ENCODE measurements at places on chromosomes 7 and 10.

- no peak for DNase-seq
Measured at GRCh38 chr7:133047321-133047720, 34.6 kb downstream of the CHCHD3 start.

- DNase-seq, result no peak
Measured at GRCh38 chr10:122258136-122259074, 12.7 kb upstream of the BTBD16 start.

- DNase-seq, result no peak
Measured at GRCh38 chr10:109062371-109062770, 860.9 kb downstream of the XPNPEP1 start.

DNA sequence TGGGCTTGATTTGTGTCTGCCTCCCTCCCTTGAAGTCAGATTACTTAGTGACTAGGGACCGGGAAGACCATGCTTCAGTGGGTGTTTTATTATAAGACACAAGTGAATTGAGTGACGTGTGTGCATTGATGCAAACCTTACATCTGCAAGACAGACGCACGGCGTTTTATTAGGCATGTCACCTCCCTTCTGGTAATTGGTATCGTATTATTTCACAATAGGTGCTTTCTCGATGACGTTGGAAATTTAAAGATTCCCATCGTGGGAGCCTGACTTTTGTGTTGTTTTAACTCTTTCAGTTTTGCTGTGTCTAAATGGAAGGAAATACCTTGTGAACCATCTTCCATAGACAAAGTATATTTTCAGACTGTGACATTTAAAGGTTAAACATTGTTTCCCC is 132.6 kb downstream of the INSYN2A start:
- no peak for DNase-seq

GRCh38 chr7:19322002-19322401 is 176.8 kb upstream of the FERD3L start:
- DNase-seq, result no peak

GRCh38 chr7:71695186-71695585 is 563.2 kb downstream of the GALNT17 start:
- no peak for DNase-seq

- DNase-seq, result no peak
Measured at GRCh38 chr7:132446666-132447278, 129.5 kb downstream of the PLXNA4 start.

DNA sequence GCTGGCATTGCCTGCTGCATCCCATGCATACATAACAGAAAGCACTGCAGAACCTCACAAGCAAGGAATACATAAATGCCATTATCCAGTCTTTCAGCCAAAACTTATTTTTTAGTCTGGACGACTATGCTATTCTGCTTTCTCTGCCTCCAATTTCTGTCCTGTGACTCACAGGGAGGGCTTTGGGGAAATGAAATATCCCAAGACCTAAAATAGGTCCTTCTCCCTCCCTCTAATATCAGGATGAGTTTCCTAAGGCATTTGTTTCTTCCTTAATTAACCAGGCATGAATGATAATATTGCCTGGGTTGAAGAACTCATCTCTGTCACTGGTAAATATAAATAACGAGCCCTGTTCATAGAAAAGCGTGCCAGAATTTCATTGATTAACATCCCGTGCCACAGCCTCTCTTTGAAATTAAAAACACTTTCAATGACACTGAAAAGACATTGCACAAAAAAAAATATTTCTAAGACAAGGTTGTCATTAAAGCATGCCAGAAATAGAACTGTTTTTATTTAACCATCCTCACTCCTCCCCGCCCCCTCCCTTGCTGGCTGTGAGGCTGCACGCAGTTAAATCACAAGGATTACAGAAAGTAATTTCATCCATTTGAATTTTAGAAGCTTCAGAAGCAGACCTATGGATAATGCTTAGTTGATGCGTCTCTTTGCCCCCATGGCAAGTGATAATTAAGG is 103.0 kb upstream of the ANKRD1 start:
- no peak for DNase-seq

- DNase-seq, result no peak
Measured at GRCh38 chr7:140744005-140744404, 47.5 kb downstream of the NDUFB2 start.

DNA sequence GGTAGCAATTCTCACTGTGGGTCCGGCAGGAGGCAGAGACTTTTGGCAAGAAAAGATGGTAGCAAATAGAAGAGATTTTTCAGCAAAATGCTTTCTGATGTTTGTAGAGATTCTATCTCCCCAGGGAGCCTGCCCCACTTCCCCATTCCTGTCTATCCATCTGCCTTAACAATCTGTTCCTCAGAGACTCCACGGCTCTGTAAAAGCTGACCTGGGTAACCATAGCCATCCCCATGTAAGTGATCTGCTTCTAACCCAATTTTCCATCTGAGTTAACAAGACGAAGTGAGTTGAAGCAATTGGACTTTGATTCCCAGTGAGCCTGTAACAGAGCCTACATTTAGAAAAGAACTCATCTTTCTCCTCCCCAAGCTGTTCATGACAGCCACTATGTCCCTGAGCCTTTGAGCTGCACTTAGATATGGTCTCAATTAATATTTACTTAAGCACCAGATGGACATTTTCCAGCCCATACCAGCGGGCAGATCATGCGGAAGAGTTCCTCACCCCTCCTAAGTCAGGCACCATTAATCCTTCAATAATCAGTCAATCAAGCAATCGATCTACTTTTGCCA is 896.1 kb downstream of the CCSER2 start:
- no peak for DNase-seq

DNA sequence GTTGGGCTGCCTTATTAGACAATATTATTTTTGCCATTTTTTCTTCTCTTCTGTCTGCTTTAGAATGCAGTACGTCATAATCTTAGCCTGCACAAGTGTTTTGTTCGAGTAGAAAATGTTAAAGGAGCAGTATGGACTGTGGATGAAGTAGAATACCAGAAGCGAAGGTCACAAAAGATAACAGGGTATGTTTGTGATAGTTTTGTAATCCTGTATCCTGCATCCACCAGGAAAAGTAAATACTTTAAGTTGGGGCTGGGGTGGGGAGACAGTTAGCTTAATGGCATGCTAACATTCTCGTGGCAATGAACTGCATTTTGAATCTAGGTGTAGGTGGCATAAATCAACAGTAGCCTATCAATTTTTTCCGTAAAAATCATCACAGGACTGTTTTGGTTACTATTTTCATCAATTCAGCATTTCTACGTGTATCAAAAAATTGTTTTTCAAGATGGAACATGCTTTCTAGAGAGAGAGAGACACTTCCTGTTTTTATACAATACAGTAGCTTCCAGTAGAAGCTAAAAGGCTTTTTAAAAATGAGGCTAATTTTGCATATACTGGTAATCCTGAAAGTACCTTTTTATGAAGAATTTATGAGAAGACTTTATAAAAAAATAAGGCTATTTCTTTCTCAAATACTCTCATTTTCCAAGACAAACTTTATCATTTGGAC is 247.5 kb downstream of the FOXP2 start:
- DNase-seq, result no peak

DNA sequence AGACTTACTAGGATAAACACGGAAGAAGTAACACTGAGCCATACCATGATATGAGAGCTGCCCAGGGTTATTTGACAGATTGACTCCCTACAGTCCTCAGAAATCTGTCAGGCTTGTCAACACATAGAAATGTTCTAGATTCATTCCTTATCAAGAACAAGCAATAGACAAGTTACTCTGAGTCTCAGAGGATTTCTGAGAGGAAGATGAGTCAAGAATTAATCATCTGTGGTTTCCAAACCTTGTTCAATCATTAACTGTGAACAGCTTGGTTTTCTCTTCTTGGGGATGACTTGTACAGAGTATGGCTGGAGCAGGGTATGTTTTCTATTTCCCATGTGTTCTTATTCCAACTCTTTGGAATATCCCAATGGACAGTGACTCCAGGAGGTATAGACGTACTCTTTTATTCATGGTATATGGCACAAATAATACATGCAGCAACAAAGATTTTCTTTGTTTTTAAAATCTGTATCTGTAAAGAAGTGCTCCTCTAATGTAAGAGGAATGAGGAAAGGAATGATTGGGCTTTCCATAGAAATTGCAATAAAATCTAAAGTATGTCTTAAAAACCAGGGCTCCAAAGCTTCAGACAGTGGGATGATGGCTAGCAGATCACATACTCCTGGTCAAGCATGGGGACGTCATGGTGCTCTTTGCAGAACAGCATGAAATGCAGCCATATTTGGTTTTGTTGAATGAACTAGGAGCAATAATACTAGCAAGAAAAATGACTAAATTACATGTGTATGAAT is 11.9 kb upstream of the SFR1 start:
- DNase-seq, result no peak

- no peak for DNase-seq
Measured at GRCh38 chr10:1534820-1535219, 202.5 kb downstream of the ADARB2 start.

DNA sequence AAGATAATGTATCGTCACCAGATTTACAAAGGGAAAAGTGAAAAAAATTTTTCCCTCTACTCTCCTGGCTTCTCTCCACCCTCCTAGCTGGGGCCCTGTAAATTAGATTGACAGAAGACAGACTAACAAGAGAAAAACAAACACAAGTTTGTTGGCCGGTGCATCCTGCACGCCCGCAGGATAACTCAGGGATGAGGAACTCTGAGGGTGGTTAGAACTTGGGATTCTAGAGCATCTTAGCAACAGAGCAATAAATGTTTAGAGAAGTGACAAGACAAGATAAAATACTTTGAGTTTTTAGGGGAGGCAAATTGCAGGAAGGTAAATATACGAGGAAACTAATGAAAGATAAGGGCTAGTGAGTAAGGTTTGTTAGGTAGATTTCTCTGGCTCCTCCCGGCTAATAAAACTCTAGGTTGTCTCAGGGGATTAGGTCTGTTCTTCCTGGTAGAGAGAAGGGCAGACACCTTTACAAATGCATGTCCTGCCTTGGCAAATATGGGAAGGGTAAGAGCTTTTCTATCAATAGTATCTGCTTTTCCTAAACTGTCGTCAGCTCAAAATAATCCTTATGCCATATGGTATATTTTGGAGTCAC is 4.3 kb upstream of the UCN3 start:
- no peak for DNase-seq

DNA sequence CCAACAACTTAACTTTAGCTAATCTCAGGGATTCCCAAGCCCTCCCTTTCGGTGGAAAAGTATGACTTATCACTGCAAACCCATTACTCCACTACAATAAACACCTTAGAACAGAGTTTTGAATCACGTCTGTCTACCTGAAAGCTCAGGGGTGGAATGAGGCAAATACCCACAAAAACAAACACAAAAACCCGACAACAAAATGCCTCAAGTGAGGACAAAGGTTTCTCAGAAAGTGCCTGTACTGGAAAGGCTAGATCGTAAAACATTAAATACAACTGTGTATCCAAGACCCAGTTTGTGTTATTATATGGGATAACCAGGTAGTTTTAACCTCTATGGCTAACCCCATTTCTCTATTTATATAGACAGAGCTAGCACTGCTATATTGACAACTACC is 26.0 kb downstream of the MKRN1 start:
- DNase-seq, result no peak

GRCh38 chr10:86968271-86968993 is at the start of gene ADIRF:
ADIRF (plus strand) TSS chr10:86968482; CDS start chr10:86968545, 63 bp downstream.
- DNase-seq, result no peak

- no peak for DNase-seq
Measured at GRCh38 chr10:113911113-113911512, 56.7 kb downstream of the NHLRC2 start.

DNA sequence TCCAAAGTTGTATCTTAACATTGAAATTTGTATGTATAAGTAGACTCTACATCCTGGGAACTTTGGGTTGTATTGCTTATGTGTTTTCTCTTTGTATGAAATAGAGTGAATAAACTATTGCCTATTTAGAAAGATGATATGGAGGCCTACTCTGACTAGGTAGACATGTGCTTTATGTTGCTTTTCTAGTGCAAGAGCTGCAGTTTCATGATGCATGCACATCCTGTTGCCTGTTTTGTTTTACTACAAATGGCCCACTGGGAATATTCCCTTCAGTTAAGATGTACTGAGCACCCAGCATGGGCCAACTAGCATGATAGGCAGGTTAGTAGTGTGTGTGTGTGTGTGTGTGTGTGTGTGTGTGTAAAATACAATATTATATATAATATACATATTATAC is 282.1 kb upstream of the LRGUK start:
- no peak for DNase-seq
